ENCODE measurements at places on chromosomes 11 and 22. TPM values are rescaled to one million over a fixed set of nuclear protein-coding genes. Genes with fewer than 3 reads are reported as not detected.
A peak's percentile ranks its signal among the peaks of the same experiment; 100 is the strongest.

Gene OR4C46
- not detected for polyA plus RNA-seq

GRCh38 chr11:132779497-132779896 lies 752.8 kb downstream of the OPCML start:
- no peak for DNase-seq
- H3K27ac ChIP-seq = no peak overlapping the region
- no peaks in the 10 kb centered on the region for H3K4me1 ChIP-seq
- H3K4me3 ChIP-seq = no peak overlapping the region
- no peaks in the 10 kb centered on the region for H3K27me3 ChIP-seq
- no peaks in the 10 kb centered on the region for H3K36me3 ChIP-seq

- H3K4me3 ChIP-seq = peak overlapping the region; percentile 94
- H3K27ac ChIP-seq = peak overlapping the region; percentile 94
- peaks cover 66% of the 10 kb centered on the region for H3K4me1 ChIP-seq
- H3K36me3 ChIP-seq = peaks cover 7% of the 10 kb centered on the region
Measured at GRCh38 chr11:1308743-1309497, 512 bp downstream of the TOLLIP start.

DNA sequence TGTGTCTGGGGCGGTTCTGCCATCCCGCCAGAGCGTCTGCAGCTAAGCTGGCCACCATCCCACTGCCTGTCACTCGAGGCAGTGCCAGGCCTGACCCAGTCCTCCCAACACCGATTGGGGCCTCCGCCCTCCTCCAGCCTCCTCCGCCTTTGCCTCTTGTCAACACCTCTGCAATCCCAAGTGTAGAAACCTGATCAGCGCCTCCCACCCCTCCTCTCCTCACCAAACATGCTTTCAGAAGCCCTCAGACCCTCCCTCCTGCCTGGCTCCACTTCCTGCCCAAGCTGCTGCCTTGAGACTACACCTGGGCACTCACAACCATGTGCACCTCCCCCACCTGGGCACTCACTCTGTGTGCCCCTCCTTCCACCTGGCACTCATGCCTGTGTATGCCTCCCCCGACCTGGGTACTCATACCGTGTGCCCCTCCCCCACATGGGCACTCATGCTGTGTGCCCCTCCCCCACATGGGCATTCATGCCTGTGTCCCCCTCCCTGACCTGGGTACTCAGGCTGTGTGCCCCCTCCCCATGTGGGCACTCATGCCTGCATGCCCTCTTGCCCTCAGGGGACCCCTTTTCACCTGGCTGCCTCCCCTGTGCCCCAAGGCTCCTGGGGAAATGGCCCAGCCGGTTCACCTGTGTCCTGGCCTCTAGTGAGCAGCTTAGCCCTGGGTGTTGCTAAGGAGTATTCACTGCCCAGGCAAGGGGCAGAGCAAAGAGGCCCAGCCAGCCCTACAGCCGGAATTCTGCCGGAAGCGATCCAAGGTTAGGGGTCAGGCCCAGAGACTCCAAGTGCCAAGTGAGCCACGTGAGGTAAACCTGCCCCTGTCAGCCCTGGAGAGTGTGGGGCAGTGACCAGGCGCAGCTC lies 5.5 kb upstream of the IFITM10 start:
- peaks cover 53% of the 10 kb centered on the region for H3K4me1 ChIP-seq
- H3K27ac ChIP-seq = peak overlapping the region; percentile 98
- peaks cover 94% of the 10 kb centered on the region for H3K36me3 ChIP-seq
- no peaks in the 10 kb centered on the region for H3K27me3 ChIP-seq
- DNase-seq = peak; percentile 82

- no peaks in the 10 kb centered on the region for H3K27me3 ChIP-seq
- peaks cover 48% of the 10 kb centered on the region for H3K4me1 ChIP-seq
- H3K27ac ChIP-seq = peak overlapping the region; percentile 86
- peak; percentile 14 for DNase-seq
Measured at GRCh38 chr11:112087212-112087611, 539 bp downstream of the SDHD start.

- no peak within 1 kb of the TSS for H3K4me3 ChIP-seq
- H3K36me3 ChIP-seq = no peaks in the 10 kb centered on the region
- DNase-seq = no peak
- no peaks in the 10 kb centered on the region for H3K4me1 ChIP-seq
- no peak within 1 kb of the TSS for H3K27ac ChIP-seq
- H3K27me3 ChIP-seq = no peaks in the 10 kb centered on the region
Measured at GRCh38 chr11:1946812-1947484, at the start of gene MRPL23. Gene MRPL23, plus strand, starts transcription at chr11:1947332. Its CDS starts 31 bp downstream, at chr11:1947363.

Gene PRODH
- polyA plus RNA-seq = 3.5 TPM
